Activated T-helper 1 cell treated with anti-CD3 and anti-CD28 coated beads, Interleukin-2, amount 50 U/mL, for 16 hours (primary cell): ENCODE measurements at places on chromosomes 6 and 20.

- DNase-seq: no peak
These were observed 331.8 kb downstream of the HACE1 start for GRCh38 chr6:104527761-104528415.

DNA sequence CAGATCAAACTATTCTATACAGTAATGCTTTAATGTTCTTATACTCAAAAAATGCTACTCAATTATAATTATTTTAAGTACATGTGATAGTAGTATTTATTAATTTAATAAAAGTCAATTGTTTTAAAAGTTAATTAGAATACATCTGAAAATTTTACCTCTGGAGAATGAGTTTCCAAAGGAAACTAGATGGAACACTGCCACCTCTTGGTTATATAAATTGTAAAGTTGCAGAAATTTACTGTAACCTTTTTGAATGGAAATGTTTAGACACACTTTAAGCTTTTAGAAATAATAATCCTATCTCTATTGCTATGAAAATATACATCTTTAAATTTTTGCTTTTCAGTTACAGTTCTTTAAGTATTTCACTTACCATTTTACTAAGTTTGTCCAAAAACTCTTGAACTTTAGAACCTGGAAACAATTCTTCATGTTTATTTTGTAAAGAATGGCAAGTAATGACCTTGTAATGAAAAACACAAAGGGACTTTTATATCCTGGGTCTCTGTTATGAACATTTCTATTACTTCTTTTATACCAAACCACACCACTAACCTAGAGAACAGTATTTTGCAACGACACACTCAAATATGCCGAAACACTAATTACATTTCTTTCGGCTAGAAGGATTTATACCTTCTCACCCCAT is 10.9 kb upstream of the BMP5 start:
- no peak for DNase-seq

DNA sequence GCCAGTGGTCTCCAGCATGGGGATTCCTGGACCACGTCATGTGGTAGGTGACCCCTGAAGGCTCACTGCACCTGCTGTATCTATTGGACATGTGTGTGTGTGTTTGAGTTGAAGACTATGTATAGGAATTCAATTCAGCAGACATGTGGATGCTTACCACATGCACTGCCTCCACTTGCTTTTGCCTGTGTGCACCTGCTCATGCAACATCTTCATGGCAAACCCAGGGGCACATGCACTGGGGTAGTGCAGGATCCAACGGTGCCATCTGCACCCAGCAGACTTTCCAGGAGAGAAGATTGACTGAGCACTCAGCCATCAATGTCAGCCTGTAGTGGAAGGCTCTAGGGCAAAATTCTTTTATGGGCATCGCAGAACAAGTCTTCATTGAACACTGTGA is 299.4 kb downstream of the CDH26 start:
- no peak for DNase-seq

GRCh38 chr20:56187534-56188165 is 60.9 kb upstream of the MC3R start:
- no peak for DNase-seq

DNA sequence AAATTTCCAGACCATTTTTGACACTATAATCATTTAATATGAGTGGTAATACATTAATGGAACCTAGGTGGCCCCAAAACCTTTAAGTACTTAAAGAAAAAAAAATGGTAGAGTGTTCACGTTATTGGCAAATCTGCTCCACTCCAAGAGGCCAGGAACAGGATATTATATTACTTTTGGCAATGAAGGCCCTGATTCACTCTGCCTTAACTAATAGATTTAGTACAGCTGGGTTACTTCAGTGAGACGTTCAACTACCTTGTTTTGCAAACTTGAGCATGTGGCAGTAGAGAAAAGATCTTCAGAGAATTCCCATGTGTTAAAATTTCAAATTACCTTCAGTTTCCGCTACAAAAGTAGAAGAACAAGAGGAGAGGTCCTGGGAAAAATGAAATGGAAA is 12.8 kb downstream of the ADNP start:
- no peak for DNase-seq

DNA sequence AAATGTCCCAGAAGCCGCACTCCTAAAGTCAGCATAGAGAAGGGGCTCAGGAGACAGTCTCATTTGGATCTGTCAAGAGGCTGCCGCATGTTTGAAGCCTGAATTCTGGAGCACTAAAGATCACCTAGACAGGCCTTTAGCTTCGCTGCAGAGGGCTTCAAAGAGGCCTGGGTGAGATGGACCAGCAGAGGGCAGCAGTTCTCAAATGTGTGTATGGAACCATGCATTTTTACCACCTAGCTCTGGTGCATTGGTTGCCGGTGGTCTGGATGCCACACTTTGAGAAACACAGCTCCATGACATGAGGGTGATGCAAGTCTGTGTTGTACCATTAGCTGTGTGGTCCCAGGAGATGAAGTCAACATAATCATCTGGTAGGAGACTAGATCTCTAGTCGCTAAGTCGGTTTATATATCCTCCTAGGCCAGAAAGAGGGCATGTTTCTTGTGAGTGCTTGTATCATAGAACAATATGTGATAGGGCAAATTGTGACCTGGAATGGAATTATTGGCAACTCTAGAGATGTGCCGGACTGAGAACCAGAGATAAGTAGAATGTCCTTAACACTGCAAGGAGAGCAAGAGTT is 64.8 kb downstream of the KIAA0319 start:
- peak; percentile 50 for DNase-seq
